ENCODE measurements at places on chromosomes 4 and X.

- no peak for DNase-seq
These were observed 203.9 kb downstream of the EVC2 start for GRCh38 chr4:5504486-5504885.

DNA sequence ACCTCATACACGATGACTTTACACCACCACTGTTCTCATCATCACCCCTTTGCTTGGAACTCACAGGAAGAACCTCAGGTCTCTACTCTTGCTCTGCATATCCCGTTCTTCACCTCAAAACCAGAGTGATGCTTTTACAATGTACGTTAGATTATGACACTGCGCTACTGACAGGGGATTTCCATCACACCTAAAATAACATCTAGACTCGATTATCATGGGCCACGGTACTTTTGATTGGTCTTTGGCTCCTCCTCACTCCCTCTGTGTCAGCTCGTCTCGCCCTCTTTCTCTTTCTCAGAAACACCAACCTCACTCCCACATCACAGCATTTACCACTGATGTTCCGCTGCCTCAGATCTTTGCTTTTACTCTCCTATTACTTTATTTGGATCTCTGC is 172.4 kb downstream of the TLL1 start:
- DNase-seq, result no peak

GRCh38 chr4:121177246-121178137 is 13.4 kb upstream of the TNIP3 start:
- DNase-seq, result no peak

GRCh38 chr4:8549352-8549931 is 30.8 kb upstream of the GPR78 start:
- no peak for DNase-seq

DNA sequence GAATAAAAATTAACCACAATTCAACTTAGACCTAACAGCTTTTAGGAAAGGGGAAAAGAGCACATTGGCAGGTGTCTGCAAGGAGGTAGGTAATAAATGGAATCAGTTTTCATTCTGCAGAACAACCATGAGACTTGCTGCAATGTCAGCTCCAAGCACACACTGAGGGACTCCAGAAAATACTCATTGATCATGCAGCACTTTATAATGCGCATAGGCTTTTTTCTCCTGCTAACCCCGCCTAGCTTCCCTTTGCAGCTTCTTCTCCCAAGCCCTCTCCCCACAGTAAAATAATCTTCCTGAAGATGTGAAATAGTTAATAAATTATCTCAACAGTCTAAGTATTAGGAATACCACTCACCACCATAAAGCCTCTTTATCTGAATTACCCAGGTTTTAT is 36.9 kb downstream of the ANKRD17 start:
- no peak for DNase-seq

GRCh38 chr4:112593438-112594133 is 43.1 kb downstream of the ZGRF1 start:
- no peak for DNase-seq

GRCh38 chr4:108141213-108141950 is 27.4 kb downstream of the LEF1 start:
- DNase-seq, result no peak

DNA sequence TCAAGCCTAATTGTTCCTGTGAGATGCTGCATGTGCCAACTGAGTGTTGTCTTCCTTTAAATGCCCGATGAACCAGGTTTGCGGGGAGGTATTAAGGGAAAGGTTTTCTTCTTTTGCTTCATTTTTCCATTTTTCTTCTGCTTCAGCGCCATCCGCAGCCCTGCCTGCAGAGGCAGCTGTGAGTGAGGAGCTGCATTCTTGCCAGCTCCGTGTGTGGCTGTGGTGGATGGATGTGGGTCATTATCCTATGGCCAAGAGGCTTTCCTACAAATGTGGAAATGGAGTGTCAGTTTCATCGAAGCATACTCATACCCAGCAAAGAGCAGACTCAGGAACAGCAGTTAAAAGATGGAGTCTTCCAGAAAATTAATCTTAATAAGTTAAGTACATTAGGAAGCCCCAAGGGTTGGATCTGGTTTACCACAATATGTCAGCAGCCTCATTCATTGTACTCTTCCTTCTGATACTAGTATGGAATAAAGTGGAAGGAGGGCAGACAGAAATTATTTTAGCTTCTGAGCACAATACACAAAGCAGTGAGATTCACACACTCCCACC is 37.6 kb downstream of the TNIP3 start:
- no peak for DNase-seq

- no peak for DNase-seq
These were observed 23.7 kb upstream of the CPLX1 start for GRCh38 chr4:849478-850175.

- no peak for DNase-seq
These were observed 60.2 kb upstream of the PGAM4 start for GRCh38 chrX:78029663-78030062.

- DNase-seq, result no peak
These were observed 149.9 kb downstream of the SLC10A7 start for GRCh38 chr4:146371812-146372211.

DNA sequence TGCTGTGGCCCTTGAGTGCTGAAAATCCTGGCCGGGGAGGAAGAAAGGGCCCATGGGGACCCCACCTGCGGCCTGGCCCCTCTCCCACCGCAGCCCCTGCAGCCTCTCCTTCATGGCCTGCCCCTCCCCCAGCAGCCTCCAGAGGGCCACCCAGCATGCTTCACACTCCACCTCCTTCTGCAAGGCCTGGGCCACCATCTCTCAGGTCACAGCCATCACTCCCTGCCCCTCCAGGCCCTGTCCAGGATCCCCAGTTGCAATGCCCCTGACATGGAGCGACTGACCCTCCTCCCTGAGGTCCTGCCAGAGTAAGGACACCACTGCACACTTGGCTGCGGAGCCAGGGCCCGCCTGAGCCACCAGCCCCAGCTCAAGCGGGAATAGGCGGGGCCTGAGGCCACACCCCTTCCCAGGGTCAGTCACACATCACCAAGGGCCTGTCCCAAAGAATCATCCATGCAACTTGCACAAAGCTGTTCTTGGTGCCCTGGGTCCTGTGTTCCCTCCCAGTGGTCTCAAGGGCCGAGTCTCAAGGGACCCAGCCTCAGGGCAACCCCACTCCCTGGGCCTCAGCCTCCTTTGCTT is 32.9 kb downstream of the CCNQ start:
- DNase-seq, result no peak

DNA sequence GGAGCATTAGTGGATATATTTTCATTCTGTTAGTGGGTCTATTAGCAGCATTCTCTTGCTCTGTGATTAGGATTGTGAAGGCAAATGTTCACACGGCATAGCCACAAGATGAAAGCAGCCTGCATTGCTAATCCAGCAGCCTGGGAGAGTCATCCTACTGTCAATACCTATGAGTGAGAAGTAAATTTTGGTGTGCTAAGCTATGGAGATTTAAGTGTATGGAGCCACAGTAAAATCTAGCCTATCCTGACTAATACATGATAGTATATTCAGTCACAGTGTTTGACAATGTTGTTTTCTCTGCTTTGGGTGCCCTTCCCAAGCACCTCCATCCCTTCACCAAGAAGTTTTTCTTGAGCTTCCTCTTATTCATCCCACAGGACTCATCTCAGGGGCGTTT is 47.2 kb upstream of the TMPRSS11F start:
- no peak for DNase-seq

DNA sequence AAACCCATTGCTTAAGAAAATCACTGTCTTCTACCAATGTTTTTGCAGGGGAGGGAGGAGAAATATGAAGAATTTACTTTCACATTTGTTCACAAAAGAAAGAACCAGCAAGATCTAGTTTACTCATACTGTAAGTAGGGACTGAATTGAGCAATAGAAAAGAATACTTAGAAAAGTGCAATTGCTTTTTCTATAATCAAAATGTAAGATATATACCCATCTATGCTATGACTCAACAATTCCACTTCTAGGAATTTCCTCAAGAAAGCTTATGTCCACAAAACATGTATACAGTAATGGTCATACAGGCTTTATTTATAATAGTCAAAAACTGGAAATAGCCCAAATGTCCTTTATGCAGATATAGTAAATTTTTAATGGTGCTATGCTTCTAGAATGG is 196.4 kb downstream of the LRBA start:
- no peak for DNase-seq

- no peak for DNase-seq
These were observed 5.5 kb upstream of the UGT2B17 start for GRCh38 chr4:68581383-68582338.

GRCh38 chr4:124749421-124749820 is 36.9 kb upstream of the ANKRD50 start:
- no peak for DNase-seq

- DNase-seq, result no peak
These were observed 426.3 kb downstream of the GPM6A start for GRCh38 chr4:175385797-175386196.

- no peak for DNase-seq
These were observed 276.7 kb upstream of the KLF3 start for GRCh38 chr4:38387348-38387747.

DNA sequence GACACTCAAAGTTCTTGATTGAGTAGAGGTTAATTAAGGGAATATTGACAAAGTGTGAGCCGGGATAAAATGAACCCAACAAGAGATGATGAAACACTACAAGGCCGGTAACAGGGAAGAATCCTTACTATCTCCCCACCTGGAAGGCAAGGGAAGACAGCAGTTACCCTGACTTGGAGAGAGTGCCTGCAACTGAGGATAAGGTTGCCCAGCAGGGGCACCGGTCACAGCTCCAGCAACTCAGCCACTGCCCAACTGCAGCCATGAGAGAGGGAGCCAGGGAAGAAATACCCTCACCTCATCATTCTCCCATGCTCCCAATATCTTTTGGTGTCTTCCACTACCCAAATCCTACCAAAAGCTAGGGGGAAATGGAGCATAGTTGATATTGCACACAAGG is 212.7 kb downstream of the KCTD8 start:
- DNase-seq, result no peak

GRCh38 chrX:69469975-69470374 is 34.2 kb upstream of the NALF2 start:
- no peak for DNase-seq

DNA sequence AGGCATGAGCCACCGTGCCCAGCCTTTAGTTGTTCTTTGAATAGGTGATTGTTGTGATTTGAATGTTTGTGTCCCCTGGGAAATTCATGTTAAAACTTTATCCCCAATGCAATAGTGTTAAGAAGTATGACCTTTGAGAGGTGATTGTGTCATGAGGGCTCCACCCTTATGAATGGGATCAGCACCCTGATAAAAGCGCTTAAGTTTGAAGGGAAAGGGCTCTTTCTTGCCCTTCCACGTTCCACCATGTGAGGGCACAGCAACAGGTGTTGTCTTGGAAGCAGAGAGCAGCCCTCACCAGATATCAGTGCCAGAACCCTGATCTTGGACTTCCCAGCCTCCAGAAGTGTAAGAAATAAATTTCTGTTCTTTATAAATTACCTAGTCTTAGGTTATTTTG is 33.7 kb upstream of the RP2 start:
- no peak for DNase-seq

DNA sequence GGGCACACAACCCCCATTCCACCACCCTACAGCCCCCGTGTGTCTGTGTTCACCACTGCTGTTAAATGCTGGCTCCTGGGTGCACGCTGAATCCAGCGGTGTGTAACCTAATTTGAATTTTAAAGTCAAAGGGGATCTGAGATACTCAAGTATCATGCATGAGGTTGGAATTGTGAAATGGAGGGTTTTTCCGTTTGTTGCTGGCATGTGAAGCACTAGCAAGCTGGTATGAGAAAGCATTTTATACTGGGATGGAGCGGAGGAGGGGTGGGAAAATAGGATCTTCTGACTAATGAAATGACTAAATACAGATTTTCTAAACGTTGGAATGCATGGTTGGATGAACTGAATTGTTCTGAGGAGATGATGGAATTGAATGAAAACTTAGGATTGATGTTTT is 36.9 kb upstream of the FAT1 start:
- DNase-seq, result peak; percentile 99

DNA sequence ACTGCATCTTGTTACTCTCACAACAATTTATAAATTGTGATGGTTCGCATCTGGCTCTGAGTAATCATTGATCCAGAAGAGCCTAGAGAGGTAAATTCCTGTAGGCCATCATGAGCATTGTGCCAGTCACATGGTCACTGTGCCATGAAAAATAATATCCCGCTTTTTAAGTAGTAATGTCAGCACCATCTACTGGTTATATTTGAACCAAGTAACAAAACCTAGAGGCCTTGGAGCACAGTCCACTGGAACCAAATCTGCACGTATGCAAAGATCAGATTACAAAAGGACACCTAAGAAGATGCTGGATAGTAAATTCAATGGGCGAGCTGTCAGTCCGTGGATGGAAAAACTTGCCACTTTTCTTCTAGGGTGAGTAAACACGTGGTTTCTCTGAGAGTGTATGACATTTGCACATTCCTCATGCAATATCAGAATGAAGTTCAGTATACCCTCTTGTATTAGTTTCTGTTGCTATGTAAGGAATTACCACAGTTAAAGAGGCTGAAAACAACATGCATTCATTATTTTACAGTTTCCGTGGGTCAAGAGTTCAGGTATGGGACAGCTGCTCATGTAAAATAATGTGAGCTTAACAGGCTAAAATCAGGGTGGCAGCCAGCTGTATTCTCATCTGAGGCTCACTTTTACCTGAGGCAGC is 26.8 kb downstream of the FAM114A1 start:
- DNase-seq, result no peak

DNA sequence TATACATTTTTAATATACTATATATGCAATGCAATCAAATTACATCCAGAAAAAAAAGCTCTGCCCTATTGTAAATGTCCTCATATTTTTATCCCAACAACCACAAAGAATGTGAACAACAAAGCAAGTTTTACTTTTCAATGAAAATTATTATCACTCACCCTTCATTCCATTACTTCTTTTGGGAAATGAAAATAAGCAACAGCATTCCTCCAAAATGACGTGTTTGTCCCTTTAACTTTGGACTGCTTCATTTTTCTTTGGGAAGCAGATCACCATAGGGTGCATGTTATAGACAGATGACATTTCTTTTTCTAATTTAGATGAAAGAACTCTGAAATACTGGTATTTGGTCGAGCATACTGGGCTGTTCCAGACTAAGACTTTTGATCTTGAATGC is 667.1 kb upstream of the BOD1L1 start:
- no peak for DNase-seq

DNA sequence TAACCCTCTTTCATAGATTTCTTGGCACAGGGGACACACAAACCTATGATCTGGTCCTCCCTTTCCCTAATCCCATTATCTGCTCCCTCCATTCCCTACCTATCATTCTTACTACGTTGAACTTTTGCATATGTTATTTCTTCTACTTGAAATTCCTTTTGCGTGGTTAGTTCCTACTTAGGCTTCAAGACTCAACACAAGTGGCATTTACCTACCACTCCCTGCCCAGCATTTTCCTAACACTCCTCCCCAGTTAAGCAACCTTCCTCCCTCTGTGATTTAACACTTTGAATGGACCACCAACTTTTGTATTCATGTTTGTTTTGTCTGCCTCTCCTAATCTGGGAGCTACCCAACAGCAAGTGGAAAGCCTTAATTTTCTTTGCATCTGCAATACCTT is 1113.7 kb downstream of the STIM2 start:
- no peak for DNase-seq

GRCh38 chrX:41758401-41758800 is 34.4 kb downstream of the GPR82 start:
- no peak for DNase-seq

Measured in epithelial cell of proximal tubule (primary cell).